ENCODE measurements at places on chromosomes 2 and 18.

DNA sequence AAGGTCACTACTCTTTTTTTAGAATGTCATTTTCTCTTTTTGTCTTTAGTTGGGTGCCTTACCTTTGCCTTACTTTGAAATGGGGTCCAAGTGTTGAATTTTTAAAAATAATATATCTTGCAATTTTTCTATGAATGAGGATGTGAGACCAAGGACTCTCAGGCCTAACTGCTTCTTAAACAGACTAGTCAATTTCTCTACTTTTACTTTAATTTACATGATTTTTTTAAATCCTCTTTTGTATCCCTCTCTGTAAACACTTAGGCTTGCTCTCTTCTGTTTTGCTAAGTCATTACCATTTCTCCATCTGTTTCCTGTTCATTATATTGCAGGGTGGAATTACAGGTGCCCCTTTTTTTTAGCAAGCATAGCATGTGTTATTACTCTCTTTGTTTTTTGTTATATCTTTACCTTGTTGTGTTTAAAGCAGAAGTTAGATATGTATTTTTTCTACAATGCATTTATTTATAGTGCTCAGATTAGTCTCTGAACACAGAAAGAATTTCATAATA is 261.8 kb downstream of the SPAG16 start:
- no peak for DNase-seq

GRCh38 chr2:113964436-113964835 is 74.5 kb downstream of the ACTR3 start:
- DNase-seq, result no peak

DNA sequence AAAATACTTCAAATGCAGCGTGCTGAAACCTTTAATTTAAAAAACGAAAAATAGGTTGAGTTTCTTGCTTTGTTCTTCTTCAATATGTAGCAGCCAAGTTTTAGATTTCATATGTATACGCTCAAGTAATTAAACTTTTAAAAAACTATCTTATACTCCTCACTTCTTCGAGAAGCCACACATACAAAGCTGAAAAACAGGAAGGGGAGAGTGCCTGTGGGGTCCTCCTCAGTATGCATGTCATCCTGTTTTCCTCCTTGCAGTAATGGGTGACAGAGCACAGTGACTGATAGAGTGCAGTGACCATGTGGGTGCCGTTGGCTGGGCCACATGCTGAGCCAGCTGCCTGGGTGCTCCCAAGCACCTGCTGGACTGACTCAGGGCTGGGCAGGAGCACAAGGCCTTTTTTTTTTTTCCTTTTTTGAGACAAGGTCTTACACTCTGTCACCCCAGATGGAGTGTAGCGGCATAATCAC is 33.3 kb downstream of the UXS1 start:
- DNase-seq, result no peak

DNA sequence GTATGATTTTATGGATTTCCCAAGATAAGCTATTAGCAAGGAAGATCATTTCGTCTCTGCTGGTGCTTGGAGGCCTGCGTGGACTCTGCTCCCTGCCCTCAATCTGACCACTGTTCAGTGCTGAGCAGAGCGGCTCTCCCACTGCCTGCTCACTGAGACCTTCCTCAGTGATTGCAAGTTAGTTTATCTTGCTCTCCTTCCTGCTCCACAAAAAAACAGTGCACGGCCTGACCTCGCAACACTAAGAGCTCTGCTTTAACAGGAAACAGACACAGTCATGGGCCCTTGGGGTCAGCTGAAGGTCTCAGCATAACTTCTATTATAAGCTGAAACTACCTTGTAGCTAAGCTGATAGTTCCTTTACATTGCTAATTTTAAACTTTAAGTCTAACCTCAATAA is 53.1 kb downstream of the PRELID3A start:
- DNase-seq, result no peak

GRCh38 chr2:64769392-64770044 is 115.8 kb upstream of the SERTAD2 start:
- DNase-seq, result no peak

- DNase-seq, result no peak
These were observed 47.1 kb downstream of the ACSL3 start for GRCh38 chr2:222907790-222908441.

GRCh38 chr2:179165356-179166000 is 99.2 kb downstream of the SESTD1 start:
- DNase-seq, result no peak

- DNase-seq, result no peak
These were observed 83.3 kb downstream of the RND3 start for GRCh38 chr2:150404147-150404546.

DNA sequence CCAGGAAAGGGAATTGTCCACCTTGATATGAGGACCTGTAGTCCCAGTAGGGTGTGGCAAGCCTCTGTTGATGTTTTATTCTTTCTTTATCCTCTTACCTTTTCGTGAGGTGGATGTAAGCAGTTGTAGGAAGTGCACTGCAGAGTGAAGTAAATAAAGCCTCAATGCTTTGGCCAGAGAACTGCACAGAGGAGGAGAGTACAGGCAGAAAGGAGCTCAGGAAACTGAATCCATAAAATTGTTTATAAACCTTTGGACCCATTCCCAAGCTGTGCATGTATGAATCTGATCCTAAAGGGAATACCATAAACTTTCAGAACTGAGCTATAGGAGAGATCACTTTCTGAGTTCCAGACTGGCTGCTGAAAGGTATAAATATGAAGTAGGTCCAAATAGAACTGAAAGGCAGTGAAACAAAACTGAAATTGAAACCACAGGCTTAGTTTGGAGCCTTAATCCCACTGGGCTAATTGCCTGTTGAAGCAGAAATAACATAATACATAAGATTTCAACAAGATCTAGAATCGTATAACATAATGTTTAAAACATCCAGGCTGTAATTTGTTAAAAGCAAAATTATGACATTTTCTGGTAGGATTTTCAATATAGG is 17.9 kb upstream of the SLC9A4 start:
- no peak for DNase-seq

GRCh38 chr2:240934701-240935102 is 28.6 kb downstream of the CROCC2 start:
- no peak for DNase-seq

- DNase-seq, result no peak
These were observed 15.1 kb downstream of the CLIP4 start for GRCh38 chr2:29130295-29130694.

DNA sequence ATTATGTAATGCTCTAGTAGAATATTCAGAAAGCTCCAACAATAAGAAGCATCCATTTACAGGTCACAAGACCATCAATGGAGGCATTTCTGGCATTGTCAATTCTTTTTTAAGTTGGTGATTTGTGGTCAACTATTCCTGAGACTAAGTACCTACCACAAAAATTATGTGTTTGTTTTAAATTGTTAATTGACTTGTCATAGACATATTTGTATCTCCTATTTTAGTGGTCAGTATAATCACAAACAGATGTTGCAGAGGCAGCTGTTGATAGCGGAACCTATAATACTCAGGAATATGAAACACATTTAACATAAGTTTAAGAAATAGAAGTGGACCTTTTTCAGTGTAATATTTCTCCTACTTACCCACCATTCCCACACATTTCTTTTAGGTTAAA is 430.1 kb downstream of the CCDC85A start:
- DNase-seq, result no peak

- DNase-seq, result no peak
These were observed 66.2 kb downstream of the CD28 start for GRCh38 chr2:203772456-203773165.

DNA sequence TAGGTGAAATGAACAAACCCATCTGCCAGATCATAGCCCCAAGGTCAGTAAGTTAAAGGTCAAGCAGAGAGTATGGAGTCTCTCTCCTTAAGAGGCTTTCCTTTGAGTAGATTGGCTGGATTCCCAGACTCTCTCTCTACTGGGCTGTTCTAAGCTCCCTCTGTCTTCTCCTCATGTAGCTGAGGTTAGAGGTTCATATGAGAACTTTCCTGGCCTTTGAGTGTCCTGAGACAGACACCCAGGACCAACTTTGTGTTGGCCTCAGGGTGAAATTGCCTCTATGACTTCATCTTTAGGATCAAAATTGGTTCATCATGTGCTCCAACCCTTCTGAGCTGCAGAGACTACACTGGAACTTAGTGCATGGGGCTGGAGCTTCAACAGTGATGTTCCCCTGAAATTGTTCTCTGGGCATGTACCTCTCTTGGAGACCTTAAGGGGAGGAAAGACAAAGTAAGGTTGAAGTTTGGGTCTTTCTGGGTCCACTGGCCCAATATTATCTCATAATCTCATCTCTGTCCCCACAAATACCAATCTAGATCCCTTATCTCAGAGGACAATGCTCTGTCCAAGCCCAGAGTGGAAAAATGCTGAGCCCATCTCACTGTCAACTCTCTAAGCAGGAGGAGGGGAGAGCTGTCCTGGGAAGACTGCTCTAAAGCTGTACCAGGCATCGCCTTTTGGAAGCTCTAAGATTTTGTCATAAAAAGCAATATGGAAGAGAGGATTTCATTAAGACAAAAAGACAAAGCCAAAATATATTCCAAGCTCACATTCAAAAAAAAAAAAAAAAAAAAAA is 177.3 kb upstream of the ARL4C start:
- no peak for DNase-seq

GRCh38 chr2:95057535-95058370 is 32.2 kb downstream of the MAL start:
- DNase-seq, result peak; percentile 65

GRCh38 chr2:216991563-216991962 is 131.7 kb upstream of the TNP1 start:
- DNase-seq, result no peak

GRCh38 chr2:164691346-164691887 is 70.1 kb upstream of the GRB14 start:
- no peak for DNase-seq

DNA sequence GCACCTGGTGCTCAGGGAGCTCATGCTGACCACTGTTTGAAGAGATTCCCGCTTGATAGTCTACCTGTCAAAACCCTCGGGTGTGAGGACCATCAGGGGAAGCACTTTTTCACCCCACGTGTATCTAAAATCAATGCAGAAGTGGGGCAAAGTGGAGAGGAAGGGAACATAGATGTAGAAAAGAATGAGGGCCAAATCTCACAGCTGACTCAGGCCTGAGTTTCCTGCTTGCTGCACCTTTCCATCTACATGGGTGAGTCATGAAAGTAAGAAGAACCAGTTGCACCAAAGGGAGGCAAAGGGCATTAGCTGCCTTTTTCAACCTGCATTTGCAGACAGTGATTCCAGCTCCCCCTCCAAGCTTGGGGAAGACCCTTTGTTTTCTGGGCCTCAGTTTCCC is 100.2 kb upstream of the MYCN start:
- DNase-seq, result no peak

DNA sequence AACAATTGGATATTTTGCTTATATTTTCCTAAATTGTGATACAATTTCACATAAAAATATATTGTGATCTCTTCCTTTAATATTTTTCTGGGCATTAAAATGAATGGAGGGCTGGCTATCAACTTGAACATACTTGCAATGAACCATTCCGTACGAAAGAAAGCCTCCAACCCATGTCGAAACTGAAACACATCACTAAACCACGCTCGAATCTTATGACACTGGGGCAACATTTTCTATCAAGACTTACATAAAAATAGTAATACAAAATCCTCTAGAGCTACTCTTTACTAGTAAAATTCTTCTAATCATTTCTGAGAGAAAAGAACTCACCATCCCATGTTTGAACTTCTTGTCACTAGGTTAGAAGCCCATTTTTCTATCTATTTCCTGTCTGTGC is 132.8 kb upstream of the DOK6 start:
- DNase-seq, result no peak

DNA sequence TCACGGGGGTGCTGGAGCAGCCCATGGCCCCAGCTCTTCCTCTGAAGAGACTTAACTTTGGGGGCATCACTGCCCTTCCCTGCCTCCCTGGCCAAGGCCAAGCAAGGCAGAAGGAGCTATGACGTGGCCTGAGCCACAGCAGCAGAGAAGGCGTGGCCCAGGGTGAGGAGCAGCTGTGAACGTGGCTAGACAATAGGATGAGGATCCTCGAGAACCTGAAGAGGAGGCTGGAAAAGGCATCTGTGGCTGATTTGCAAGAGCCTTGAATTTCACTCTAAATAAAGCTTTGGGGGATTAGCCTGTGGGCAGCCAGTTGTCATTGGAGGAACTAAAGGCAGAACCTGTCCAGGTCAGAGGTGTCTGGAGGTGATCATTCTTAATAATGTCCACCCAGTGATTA is 652.9 kb upstream of the ID2 start:
- no peak for DNase-seq

GRCh38 chr2:56505885-56506284 is 322.1 kb downstream of the CCDC85A start:
- no peak for DNase-seq

GRCh38 chr18:40494603-40495002 is 1460.4 kb upstream of the PIK3C3 start:
- DNase-seq, result no peak

DNA sequence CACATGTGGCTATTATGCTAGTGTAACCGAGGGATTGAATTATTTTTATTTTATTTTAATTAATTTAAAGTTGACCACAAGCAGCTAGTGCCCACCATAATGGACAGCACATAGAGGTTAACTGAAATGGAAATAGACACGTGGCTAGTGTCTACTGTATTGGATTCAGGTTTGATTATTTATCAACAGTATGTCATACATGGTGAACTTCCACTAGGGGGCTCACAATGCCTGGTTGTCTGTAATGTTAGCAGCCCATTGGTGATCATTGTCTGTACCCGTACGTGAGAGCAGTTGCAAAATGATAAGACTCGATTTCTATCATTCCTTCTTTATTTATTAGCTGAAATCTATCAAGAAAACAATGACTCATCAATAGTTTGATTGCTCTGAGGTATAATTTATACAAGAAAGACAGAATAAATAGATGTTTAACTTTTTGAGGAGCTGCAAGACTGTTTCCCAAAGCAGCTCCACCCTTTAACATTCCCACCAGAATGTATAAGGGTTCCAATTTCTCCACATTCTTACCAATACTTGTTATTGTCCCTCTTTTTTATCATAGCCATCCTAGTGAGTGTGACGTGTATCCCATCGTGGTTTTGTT is 76.5 kb downstream of the CYBRD1 start:
- peak; percentile 34 for DNase-seq

DNA sequence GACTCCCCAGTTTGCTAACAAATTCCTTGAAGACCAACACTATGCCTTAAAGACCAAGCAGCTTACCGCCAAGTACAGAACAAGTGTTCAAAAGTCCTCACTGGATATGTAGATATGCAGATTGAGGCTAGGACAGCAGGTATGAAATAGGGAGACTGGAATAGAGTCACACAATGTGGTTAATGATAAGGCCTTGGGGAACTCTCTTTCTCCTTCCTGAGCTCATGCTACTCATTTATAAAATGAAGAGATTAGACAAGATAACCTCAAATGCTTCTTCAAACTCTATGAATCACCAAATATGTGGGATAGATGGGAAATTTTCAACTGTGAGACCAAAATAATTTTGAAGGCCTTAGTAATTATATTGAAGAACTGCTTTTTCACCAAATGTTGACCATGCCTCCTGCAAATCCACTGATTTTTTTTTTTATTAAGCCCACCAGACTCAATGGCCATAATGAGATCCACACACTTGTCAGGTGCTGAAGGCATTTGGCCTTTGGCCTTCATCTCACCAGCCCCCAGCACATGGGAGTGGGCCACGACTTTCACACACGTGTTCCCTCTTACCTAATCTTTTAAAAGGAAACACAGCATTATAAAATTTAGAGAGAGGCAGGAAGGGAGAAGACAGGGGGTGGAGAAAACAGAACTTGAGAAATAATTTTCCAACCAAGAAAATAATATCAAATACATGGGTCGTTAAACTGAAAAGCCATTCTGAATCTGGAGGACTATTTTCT is 181.5 kb downstream of the EN1 start:
- no peak for DNase-seq
